ENCODE measurements at places on chromosomes 6 and 20. TPM values are rescaled to one million over a fixed set of nuclear protein-coding genes. Genes with fewer than 3 reads are reported as not detected.

DNA sequence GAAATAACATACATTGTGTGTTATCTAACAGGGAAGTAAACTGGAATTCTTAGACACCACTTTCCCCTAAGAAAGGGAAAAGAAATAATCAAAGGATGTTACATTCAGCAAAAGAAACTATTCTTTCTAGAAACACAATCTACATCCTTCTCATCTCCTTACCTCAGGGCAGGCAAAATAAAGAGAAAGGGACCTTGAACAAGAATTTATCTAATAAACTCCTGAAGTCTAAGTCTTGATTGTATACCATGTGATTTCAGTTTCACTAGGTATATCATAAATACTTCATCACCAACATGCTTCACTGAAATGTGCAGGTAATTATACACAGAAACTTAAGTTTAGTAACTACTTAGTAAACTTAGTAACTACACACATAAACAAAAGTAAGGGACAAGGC is 15.0 kb downstream of the EZR start:
- no peak for DNase-seq

DNA sequence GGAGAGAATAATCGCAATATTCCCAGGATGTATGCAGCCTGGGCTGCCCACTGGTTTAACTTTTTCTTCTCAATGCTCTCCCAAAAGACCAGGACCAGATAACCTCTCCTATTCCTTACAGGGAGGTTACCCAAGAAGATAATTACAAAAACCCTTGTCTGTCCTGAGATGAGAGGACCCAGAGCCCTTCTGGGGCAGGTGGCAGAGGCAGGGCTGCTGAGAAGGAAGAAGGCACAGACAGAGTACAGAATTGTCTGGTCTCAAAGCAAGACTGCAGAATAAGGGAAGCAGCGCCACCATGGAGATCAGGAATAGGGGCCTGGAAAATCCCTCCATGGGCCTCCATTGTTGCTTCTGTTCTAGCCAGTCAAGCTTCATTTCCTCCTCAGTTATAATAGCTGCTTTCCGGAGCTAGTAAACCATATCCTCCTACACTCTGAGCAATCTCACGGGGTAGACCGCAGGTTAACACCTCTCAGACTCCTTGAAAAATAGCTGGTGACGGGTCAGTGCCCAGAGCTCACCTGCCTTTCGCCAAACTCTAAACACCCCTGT is 463 bp upstream of the HLA-DMB start:
- DNase-seq, result no peak

DNA sequence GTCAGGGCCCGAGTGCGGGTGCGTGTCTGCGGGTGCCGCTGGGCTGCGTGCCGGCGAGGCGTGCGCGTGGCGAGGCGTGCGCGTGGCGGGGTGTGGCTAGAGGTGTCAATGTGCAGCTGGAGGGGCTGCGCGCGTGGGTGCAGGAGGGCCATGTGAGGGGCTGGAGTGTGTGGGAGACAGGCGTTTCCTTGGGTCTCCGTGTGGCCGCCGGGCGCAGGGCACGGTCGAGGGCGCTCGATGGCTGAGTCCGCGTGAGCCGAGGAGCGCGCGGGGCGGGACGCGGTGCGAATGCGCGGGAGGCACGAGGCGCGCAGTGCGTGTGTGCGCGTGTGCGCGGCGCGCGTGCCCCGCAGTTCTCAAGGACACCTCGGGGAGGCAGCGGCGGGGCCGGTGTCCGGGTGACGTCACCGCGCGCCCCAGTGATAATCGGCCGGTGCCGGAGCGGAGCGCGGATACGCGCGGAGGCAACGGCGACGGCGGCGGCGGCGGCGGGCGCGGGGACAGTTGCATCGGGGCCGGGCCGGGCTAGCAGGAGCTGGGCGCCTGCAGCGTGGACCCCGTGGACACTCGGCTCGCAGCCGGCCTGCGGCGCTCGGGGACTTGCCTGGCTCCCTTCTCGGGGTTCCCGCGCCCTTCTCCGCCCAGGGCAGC is 38.7 kb downstream of the YTHDF1 start:
- DNase-seq, result no peak

DNA sequence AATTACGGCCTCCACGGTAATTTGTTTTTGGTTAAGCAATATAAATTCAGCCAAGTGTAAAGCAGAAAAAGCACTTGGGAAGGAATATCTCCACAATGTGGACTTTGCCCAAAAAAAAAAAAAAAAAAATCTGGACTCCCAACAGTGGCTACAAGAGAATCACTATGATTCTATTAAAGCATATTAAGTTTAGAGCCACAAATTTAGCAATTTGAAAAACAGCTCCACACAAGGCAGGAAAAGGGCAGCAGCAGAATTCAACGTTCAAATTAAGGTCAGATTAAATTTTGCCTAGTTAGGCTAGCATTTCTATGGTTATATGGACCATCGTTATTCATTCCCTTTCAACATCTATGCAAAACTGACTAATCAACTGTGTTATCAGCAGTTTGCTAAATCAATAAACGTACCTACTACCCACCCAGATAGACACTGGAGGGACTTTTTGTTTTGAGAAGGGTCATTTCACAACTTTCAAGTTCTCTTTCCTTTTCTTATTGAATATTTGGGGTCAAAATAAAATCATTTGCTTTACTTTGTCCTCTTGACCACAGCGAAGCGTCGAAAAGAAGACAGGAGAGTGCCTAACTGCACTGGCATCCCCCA is 1.0 kb downstream of the MCM9 start:
- DNase-seq, result no peak

GRCh38 chr6:152750694-152751093 is at the start of gene VIP:
Gene VIP (plus strand): TSS chr6:152750797. CDS start chr6:152752178, 1,381 bp downstream.
- no peak for DNase-seq

DNA sequence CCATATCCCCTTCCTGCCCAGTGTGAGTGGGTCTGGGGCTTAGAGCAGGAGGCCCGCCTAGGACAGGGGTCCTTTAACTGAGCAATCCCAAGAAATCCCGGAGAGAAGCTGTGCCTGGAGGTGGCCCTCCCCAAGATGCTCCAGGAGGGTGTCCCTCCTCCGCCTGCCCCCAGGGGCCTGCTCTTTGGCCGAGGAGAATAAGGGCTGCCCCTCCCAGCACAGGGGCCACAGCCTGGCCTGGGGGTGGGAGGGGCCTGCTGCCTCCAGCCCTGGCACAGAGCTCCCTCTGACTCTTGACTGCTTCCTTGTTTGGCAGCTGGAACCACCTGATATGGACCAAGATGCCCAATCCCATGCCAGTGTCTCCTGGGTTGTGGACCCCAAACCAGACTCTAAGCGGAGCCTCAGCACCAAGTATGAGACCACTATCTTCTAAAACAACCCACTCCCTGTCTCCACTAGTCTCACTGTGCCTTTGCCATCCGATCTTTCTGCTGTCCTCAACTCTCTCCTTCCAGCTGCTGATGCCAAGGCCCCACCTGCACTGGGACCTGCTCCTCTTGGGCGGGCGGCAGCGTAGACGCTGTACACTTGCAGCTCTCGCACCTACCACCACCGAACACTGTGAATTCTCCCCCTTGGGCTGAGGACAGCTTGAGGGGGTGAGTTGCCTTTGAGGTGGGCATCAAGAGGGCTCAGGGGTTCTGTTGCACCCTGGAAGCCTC is 54.3 kb downstream of the TCP11 start:
- peak; percentile 57 for DNase-seq

The HLA-DRA gene
- 137 TPM for polyA plus RNA-seq

All from sigmoid colon (tissue), 7 donors.